Mesothelial cell of epicardium (in vitro differentiated cells): ENCODE measurements at places on chromosomes 4 and X. TPM values are rescaled to one million over a fixed set of nuclear protein-coding genes. Genes with fewer than 3 reads are reported as not detected.
A peak's percentile ranks its signal among the peaks of the same experiment; 100 is the strongest.

- no peak for DNase-seq
These were observed 50.9 kb downstream of the MED28 start for GRCh38 chr4:17665346-17665745.

GRIA3 gene
- total RNA-seq = 1.9 to 2.8 TPM (median 2.3 TPM) in 3 replicates

GRCh38 chr4:102308032-102308799, 37.1 kb downstream of the SLC39A8 start:
- DNase-seq = no peak

ATP8A1 gene
- total RNA-seq = 13.0 to 15.7 TPM (median 14.0 TPM) in 3 replicates

CENPVL1 gene
- 0.31 to 0.68 TPM (median 0.49 TPM) in 3 replicates for total RNA-seq

- no peak for DNase-seq
These were observed 20.5 kb downstream of the AIFM1 start for GRCh38 chrX:130145123-130145522.

MAGIX gene
- total RNA-seq = 6.3 to 7.1 TPM (median 6.4 TPM) in 3 replicates

- DNase-seq = no peak
These were observed 101.4 kb downstream of the PAPSS1 start for GRCh38 chr4:107618656-107619055.

SPRY1 gene
- 39.1 to 42.0 TPM (median 41.8 TPM) in 3 replicates for total RNA-seq

LARP7 gene
- 41.3 to 46.9 TPM (median 45.2 TPM) in 3 replicates for total RNA-seq

- no peak for DNase-seq
These were observed 943.1 kb downstream of the ARAP2 start for GRCh38 chr4:35300996-35301774.

DNA sequence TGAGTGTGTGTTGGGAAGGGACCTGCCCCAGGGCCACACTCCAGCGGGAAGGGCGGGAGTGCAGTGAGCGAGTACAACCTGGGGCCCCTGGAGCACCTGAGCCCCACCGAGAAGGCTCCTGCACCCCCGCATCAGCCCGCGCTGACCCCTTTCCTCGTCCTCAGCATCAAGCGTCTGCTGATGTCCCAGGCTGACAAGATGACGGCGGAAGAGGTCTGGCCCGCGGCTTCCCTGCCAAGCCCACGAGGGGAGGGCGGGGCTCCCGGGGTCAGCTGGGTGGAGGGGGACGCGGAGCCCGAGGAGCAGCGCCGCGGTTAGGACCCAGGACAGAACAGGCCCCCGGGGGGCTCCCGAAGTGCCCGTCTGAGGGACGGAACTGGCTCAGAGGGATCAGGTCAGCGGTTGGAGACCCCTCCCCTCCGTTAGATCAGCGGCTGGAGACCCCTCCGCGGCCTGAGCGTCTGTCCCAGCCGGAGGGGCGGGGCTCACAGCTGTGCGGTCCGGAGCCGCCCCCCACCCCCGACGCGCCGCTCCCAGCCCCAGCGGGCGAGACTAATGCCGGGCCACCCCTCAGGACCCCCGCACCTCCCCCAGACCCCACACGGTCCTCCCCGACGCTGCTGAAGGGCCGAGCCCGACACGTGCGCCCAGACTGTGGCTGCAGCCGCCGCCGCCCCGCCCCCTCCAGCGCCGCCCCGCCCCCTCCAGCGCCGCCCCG, 6.7 kb downstream of the MYL5 start:
- no peak for DNase-seq

DNA sequence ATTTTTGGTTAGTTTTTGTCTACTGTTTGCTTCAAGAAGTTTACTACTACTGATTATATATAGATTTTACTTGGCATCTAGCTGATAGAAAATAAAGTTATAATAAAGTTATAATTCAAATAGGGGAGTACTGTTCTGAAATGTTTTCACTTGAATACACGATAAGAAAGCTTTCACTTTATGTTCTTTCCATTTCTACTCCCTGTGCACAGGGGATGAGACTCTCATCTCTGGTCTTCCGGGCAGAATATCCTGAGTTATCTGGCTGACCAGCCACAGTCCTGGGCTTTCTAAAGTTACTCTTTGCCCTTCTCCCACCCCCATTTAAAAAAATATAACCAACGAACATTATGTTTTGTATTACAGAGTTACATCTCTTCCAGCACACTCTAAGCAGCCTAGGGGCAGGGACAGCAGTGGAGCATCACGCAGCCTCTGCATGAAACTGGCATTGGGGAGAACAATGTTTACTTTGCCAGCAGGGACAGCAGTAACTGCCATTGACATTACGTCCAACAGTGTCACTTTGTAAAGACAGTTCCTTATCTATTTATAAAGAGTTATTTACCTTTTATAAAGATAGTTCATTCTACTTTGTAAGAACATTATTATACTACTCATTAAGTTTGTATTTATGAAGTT, 64.3 kb downstream of the METTL14 start:
- DNase-seq = no peak

- no peak for DNase-seq
These were observed 201.6 kb downstream of the ADGRL3 start for GRCh38 chr4:61401771-61402170.

LEF1 gene
- 72.4 to 76.8 TPM (median 76.6 TPM) in 3 replicates for total RNA-seq

GRCh38 chrX:10062980-10063379, 93.8 kb upstream of the CLCN4 start:
- DNase-seq = no peak

DNA sequence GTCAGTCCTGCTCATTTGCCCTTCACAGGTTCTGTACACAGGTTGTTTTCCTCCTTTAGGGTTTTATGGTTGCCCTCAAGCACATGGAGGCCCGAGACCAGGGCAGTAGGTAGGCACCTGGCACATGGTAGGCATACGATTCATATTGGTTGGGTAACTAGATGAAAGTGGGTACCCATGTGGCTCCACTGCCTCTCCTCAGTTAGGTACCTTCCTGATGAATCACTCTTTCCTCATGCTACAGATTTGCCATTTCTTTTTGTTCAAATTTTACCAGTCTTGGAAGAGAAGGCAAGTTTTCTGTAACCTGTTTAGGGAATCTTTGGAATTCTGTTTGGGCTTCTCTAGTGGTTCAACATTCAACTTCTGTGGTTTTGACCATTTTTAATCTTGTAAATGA, 121.3 kb downstream of the FHIP1A start:
- DNase-seq = no peak

DNA sequence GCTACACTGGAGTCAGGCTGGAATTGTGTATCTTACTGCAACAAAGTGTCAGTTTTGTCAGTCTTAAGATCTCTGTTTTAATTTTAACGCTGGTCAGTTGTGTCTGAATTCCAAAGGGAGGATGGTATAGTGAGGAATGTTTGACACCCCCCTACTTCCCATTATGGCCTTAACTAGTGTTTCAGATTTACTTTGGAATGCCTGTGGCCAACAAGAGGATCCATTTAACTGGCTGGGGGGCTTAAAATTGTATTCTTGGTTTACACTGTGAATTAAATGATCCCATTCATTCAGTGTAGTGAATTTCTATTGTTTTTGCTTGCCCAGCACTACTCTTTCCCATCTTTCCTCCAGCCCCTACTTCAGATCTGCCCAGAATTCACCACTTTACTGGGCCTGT, 75.8 kb upstream of the IQCM start:
- no peak for DNase-seq

- DNase-seq = no peak
These were observed 45.9 kb upstream of the SPRY1 start for GRCh38 chr4:123350726-123351125.

- DNase-seq = peak; percentile 54
These were observed 83.8 kb upstream of the MAML3 start for GRCh38 chr4:140237616-140238350.

DNA sequence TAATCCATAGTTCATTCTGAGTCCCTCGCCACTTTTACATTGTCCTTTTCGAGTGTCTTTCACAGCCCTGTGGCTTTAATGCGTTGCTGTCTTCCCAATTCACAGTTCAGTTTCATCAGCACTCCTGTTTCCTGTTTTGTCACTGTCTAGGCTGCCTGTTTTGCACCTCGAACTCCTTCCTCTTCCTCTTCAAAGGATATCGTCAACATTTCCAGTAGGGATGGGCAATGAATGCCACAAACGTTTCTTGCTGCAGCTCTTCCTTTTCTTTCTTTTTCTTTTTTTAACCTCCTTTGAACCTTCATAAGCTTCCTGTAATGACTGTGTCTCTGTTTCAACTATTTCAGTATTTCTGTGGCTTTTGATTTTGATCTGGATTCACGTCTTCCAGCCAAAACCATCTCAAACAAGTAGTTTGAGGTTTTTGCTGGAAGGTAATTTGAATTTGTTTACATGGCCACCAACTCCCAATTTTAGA, 105.4 kb downstream of the ANXA3 start:
- no peak for DNase-seq

GRCh38 chr4:23382879-23383278, 507.0 kb downstream of the PPARGC1A start:
- no peak for DNase-seq

SLC26A1 gene
- 0.23 to 0.63 TPM (median 0.38 TPM) in 3 replicates for total RNA-seq

GRCh38 chr4:183437452-183437851, 7.0 kb upstream of the CDKN2AIP start:
- no peak for DNase-seq

- no peak for DNase-seq
These were observed 73.2 kb downstream of the ENOX2 start for GRCh38 chrX:130829526-130830515.

- no peak for DNase-seq
These were observed 20.6 kb upstream of the FTHL17 start for GRCh38 chrX:31092476-31092875.

DNA sequence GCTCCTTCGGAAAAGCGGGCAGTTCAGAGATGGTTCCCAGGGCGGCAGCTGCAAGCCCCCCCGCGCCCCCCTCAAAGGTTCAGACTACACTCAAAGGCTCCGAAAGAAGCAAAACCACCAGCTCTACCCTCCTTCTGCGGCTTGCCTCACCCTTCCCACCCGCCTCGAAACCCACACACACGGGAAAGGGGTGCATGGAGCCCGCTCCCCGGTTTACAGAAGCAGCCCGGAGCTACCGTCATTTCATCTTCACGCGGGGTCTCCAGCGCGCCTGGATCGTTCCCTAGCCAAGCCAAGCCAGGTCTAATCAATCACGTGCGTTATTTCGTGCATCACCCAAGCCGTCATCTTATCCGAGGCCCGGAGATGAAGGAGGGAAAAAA, 1.2 kb downstream of the NLGN4X start:
- no peak for DNase-seq
